ENCODE measurements at places on chromosomes 3 and 15.

- no peak for DNase-seq
These were observed 97.5 kb upstream of the PLXNA1 start for GRCh38 chr3:126885425-126885824.

DNA sequence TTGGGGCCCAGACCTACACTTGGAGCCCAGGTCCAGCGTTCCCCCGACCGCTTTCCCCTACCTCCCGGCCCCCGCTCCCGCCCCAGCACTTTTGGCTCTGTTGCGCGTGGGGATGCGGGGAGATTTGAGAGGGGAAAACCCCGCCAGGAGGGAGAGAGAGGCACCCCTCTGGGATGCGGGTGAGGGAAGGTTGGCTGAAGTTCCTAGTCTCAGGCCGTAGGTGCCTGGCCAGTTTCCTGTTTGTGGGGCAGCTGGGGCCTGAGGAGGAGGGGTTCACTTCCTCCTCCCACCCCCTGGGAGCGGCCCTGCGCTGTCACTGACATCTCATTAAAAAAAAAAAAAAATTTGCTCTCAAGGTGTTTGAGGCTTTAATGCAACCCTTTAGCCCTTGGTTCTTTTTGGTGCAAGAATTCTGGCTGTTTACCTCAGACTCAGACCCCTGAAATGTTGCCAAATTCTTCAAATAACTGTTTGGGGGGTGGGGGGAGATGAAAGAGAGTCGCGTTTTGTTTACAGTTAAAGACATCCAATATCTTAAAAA, 2.6 kb downstream of the FAM43A start:
- peak; percentile 82 for DNase-seq

DNA sequence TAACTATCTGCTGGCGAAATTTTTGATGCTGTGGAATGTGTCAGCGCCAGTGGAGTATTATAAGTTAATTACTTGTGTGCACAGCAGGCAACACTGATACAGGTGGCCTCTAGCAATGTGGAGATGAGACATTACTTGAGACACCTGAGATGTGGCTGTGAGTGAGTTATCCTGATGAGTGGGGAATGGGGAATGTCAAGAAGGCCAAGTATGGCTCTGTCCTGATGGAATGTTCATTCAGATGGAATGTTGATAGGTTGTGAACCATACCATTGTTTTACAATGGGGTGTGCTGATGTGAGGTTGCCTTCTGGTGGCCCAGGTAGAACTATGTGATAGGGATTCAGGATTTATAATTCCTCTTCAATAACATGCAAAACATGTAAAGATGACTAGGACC, 404.8 kb downstream of the PTPRG start:
- DNase-seq, result no peak

- DNase-seq, result no peak
These were observed 18.0 kb upstream of the RYR3 start for GRCh38 chr15:33292717-33293307.

- DNase-seq, result no peak
These were observed 311.5 kb downstream of the RORA start for GRCh38 chr15:60917461-60918145.

GRCh38 chr15:56242576-56243162, 1.0 kb downstream of the RFX7 start:
- no peak for DNase-seq

GRCh38 chr3:46990573-46991374, 11.3 kb downstream of the NBEAL2 start:
- DNase-seq, result no peak

- no peak for DNase-seq
These were observed 118.7 kb downstream of the NUP210 start for GRCh38 chr3:13301286-13301987.

DNA sequence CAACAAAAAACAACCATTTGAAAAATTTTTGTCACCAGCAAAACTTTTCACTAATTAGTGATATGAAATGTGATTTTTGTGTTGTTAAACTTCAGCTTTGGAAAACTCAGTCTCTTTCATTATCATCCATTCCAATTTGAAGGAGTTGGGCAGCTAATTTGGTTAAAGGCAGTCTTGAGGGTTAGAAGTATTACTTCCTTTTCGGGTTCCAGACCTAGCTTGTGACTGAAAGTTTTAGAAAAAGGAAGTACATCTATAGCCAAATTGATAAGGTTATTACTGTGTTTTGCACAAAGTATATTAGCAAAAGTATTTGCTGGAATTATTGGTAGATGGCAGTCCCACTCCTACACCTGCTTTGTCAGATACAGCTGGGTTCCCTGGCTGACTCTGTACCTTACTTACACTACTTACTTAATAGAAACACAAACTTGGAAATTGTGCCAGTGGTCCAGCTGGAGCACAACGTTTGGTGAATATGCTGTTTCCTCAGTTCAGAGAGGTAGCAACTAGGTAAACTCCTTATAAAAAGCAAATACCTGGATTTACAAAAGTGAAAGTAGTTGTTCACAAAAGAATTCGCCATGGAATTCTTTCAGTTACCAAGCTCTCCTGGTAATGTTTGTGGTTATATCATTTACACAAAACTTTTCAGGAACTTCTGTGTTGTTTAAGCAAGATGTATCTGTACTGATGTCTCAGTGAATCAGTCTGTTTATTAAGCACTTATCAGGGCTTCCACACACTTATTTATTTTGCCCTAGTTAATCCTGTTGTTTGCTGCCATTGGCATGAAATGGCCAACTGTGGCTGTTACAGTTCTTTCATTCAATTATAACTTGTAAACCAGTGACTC, 31.6 kb downstream of the TIPARP start:
- no peak for DNase-seq

GRCh38 chr3:2898591-2899353, 211.4 kb downstream of the IL5RA start:
- DNase-seq, result no peak

- DNase-seq, result no peak
These were observed 255.5 kb downstream of the EPHB1 start for GRCh38 chr3:135050536-135050935.

GRCh38 chr3:196222876-196223595, 6.7 kb downstream of the SLC51A start:
- no peak for DNase-seq

- DNase-seq, result no peak
These were observed 101.5 kb upstream of the TMC3 start for GRCh38 chr15:81475471-81475870.

DNA sequence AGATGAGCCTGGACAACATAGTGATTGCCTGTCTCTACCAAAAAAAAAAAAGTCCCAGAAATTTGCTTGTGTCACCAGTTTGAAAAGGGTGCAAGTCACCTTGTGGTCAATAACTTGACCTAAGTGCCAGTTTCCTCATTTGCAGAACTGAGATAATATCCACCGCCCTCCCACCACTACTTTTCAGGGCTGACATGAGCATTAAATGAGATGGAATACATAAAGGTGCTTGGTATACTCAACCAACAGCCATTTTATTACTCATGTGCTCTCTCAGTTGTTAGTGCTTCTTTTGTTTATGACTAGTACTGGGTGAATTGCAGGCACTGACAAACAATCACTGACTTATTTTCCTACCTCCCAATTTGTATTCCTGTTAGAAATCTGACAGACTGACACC, 340.5 kb upstream of the SATB1 start:
- no peak for DNase-seq

DNA sequence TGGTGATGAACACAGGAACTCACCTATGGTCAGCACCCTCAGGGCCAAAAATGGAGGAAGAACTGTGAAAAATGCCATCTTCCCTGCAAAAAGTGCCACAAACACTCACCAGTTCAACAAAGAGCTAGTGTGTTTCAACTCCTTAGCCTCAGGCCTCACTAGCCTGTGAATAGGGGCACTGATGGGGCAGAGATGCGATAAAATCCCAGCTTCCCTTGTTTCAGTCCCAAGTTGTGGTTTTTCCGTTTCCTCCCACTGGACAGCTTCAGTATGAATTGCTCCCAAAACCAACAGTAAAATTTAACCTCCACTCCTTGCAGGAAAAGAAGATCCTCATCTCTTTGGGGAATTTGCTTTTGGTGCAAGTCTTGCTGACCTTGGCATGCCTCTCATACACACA, 117.4 kb upstream of the ADAMTS9 start:
- DNase-seq, result no peak

DNA sequence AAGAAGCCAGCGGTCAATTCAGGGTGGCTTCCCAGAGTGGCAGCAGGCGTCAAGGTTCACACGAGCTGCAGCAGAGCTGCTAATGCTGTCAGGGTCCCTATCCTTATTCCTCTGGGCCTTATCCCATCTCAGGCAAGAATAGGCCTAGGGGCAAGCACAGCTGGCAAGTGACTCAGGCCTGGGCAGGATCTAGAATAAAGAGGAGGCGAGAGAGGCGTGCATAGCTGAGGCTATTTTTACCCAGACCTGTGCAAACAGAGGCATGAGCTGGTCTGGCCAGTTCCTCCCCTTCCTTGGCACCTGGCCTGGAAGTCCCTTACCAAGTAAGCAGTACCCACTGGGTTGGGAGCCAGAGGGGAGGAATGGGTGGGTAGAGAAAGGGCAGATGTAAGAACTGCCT, 12.2 kb upstream of the VIPR1 start:
- no peak for DNase-seq

DNA sequence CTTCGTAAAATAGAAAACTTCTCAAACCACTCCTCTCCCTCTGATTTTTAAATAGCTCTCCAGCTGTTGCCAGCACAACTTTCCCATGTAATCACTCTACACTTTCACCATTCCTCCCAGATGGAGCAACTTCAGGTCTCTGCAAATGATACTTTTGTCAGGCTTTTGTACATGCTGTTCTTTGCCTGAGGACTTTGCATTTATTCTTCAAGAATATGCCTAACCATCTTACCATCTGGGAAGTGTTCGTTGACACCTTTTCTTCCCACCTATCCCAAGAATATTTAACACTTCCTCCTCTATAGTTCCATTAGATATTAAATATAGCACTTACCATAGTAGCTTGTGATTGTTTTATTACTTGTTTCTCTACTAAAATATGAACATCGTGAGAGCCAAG, 703.7 kb downstream of the CADM2 start:
- DNase-seq, result no peak
